Sigmoid colon (tissue), 7 donors: ENCODE measurements at places on chromosomes 12 and 14. TPM values are rescaled to one million over a fixed set of nuclear protein-coding genes. Genes with fewer than 3 reads are reported as not detected.

- no peak overlapping the region for H3K4me3 ChIP-seq
- DNase-seq: no peak
- H3K4me1 ChIP-seq: no peaks in the 10 kb centered on the region
- no peaks in the 10 kb centered on the region for H3K36me3 ChIP-seq
- H3K27ac ChIP-seq: no peak overlapping the region
- no peaks in the 10 kb centered on the region for H3K27me3 ChIP-seq
These were observed 7.8 kb upstream of the DTX1 start for GRCh38 chr12:113048716-113049127.

PLEKHD1 gene
- total RNA-seq: not detected

LRP1-AS gene
- total RNA-seq: not detected

VCPKMT gene
- 10.5 TPM for total RNA-seq

MAP1LC3B2 gene
- not detected for total RNA-seq

DNA sequence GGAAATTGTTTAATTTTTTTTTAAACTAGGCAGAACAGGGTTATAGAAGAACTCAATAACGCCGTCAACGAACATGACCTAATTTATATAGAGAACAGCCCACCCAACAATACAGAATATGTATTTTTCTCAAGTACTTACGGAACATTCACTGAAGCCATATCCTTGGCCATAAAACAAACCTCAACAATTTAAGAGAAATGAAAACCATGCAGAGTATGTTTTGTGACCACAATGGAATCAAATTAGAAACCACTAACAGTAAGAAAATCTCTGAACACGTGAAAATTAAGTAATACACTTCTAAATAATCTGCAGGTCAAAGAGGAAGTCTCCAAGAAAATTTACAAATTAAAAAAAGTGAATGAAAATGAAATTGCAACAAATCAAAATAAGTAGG is 9.4 kb downstream of the SART3 start:
- no peak overlapping the region for H3K27ac ChIP-seq
- H3K4me1 ChIP-seq: peaks cover 15% of the 10 kb centered on the region
- DNase-seq: no peak

USP44 gene
- total RNA-seq: 4.7 TPM

AQP6 gene
- 0.83 TPM for total RNA-seq

DNA sequence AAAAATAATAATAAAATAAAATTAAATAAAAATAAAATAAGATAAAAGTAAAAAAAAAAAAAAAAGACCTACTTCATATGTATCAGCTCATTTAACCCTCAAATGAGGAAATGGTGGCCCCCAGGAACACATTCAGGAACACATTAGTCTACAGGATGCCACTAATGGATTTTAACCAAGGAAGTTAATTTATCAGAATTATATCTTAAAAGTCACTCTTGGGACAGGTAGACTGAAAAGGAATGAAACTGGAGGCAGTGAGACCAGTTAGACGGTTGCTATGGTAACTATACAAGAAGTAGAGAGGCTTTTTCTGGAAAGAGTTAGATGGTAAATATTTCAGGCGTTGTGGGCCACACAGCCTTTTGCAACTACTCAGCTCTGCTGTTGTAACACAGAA is 54.9 kb downstream of the SCN8A start:
- no peaks in the 10 kb centered on the region for H3K4me1 ChIP-seq
- H3K36me3 ChIP-seq: no peaks in the 10 kb centered on the region
- H3K27ac ChIP-seq: no peak overlapping the region
- H3K4me3 ChIP-seq: no peak overlapping the region

GRCh38 chr12:6959058-6959804 is 8.1 kb downstream of the PTPN6 start:
- no peak overlapping the region for H3K4me3 ChIP-seq
- H3K4me1 ChIP-seq: peaks cover 36% of the 10 kb centered on the region
- no peak overlapping the region for H3K27ac ChIP-seq
- H3K27me3 ChIP-seq: no peaks in the 10 kb centered on the region

GRCh38 chr12:119780786-119781434 is 96.2 kb downstream of the CIT start:
- H3K4me1 ChIP-seq: no peaks in the 10 kb centered on the region
- no peaks in the 10 kb centered on the region for H3K27me3 ChIP-seq
- no peak overlapping the region for H3K27ac ChIP-seq
- H3K36me3 ChIP-seq: no peaks in the 10 kb centered on the region
- no peak overlapping the region for H3K4me3 ChIP-seq
- no peak for DNase-seq

DNA sequence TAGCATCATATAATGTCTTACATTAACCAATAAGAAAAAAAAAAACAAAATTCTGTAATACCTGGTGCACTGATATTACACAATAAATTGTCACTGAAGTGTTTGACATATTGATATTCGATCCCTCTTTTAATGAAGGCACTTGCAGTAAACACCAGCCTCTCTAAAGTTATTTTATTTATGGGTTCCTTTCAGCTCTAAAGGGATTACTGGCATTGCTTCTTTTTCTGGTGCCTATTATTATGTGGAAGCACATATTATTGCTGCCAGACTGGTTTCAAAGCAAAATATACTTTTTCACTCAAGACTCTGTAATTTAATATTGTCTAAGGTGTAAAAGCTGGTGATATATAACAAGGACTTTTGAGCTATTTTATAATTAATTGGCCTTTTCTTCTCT is 1090.5 kb downstream of the TRHDE start:
- H3K4me1 ChIP-seq: no peaks in the 10 kb centered on the region
- no peaks in the 10 kb centered on the region for H3K36me3 ChIP-seq
- no peaks in the 10 kb centered on the region for H3K27me3 ChIP-seq
